CD4-positive, alpha-beta T cell treated with Interleukin-15 for 1 hour (primary cell): ENCODE measurements at places on chromosomes 12 and 14.

DNA sequence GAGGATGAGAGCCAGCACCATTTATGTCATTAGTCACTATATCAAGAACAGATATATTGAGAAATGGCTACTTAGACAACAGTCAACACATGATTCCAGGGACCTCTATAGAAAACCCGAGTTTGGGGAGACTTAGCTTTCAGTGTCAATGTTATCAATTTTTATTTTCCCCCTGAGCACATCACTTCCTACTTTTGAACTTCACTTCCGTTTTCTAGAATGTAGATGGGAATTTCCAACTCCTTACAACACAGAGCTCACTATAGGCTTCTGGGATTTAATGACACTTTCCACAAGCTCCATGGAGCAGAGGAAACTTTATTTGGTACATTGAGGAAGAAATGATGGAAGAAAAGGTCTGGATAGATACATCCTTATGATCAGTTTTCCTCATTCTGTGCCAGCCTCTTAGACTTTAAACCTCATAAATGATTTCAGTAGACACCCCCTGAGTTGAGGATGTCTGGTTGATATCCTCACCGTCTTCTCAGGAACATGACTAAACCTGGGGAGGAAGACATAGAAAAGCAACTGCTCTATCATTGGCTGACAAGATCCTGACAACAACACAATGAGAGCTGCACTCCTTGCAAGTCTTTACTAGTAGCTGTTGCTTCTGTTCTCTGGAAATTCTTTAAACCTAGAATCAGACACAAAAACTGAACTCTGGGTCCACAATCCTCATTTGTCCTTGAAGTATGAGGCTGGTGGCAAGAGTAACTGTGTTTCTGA lies 449.4 kb upstream of the OR4E1 start:
- no peak for DNase-seq

DNA sequence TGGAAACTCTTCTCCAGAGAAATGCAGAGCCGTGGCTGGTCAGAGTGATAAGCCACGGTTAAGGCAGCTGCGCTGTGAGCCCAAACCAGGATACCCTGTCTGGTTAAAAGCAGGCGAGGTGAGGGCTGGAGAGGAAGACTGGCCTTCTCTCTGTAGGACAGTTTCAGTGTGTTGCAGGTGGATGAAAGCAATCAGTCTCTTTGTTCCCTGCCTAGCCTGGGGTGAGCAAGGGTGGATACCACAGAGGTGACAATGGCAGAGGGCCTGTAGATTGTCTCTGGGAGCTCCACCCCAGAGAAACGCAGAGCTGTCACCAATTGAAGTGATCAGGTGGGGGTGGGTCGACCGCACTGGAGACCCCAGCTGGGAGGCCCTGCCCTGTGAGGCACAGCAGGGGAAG lies 621.9 kb downstream of the LRFN5 start:
- no peak for DNase-seq

DNA sequence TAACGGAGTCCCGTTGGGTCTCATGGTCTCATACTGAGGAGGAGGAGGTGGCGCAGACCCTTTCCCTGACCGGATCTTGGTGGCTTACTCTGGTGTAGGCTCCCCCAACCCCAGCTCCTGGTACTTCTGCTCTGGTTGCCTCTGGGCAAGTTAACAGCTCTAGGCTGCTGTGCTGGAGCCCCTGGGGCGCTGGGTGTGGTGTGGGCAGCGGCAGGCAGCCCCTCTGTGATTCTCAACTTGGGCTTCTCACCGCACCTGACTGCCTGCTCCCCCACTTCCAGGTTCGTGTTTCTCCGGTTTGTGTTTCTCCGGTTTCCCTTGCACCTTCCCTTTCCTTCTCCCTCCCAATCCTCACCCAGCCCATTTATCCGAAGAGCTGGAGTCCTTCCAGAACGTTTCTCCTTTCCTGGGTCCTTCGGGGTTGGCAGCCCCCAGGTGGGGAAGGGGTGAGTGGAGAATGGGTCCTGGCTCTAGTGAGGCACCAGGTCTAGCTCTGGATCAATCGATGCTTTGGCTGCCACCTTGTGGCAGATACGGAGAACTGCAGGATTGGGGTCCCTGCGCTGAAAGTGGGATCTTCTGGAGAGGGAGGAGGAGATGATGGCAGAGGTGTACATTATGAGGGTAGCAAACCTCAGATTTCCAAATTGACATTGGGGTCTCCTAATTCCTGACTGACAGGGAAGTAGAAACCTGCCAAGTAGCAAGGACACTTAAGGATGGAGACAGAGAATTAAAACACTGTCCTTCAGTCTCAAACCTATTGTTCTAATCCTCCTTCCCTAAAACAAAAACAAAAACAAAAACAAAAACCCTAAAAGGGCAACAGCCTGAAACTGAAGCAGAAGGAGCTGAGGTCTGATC lies 8.3 kb downstream of the CISTR start:
- peak; percentile 66 for DNase-seq

GRCh38 chr12:102172436-102172835 lies 25.2 kb downstream of the PMCH start:
- DNase-seq, result no peak

- no peak for DNase-seq
These were observed 296.4 kb downstream of the RPAP3 start for GRCh38 chr12:47409310-47409987.

DNA sequence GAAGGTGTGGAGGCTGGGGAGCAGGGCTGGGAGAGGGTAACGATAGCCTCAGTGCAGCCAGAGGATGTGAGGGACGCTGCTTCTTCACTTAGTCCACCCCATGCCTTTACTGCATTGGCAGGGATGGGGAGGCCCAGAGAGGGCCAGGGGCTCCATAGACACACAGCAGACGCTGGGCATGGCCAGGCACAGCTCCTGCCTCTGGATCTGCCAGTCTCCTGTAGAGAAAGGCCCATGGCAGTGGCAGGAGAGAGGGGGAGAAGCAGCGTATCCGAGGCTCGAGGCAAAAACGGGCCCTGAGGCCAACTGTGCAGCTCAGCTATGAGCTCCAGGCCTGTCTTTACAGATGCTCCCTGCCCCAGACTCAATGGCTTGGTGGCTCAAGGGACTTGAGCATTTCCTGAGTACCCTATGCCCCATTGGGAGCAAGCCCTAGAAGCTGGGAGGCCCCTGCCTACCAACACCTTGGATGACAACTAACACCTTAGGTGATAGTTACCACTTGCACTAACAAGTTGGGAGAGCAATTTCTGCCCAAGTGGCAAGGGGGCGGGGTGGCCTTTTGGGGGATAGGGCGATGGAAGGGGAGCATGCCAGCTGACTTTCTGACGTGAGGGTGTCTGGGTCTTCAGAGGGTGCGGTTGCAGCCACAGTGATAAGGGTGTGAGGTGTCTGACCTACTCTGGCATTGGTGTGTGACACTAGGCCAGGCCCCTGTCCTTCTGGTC lies 5.0 kb upstream of the LBHD2 start:
- no peak for DNase-seq

DNA sequence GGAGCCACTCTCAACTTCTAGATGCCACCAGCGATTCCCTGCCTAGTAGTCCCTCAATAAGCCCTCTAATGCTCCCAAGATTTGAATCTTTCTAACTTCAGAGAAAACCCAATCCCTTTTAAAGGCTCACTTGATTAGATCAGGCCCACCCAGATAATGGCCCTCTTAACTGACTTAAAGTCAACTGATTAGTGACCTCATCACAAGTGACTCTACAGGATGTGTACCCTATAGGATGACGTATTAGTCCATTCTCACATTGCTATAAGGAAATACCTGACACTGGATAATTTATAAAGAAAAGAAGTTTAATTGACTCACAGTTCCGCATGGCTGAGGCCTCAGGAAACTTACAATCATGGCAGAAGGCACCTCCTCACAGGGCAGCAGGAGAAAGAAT lies 49.1 kb downstream of the ANKS1B start:
- DNase-seq, result no peak

GRCh38 chr12:19242581-19242980 lies 113.0 kb downstream of the PLEKHA5 start:
- DNase-seq, result no peak

GRCh38 chr14:67719866-67720265 lies 18.2 kb downstream of the RDH12 start:
- DNase-seq, result no peak

DNA sequence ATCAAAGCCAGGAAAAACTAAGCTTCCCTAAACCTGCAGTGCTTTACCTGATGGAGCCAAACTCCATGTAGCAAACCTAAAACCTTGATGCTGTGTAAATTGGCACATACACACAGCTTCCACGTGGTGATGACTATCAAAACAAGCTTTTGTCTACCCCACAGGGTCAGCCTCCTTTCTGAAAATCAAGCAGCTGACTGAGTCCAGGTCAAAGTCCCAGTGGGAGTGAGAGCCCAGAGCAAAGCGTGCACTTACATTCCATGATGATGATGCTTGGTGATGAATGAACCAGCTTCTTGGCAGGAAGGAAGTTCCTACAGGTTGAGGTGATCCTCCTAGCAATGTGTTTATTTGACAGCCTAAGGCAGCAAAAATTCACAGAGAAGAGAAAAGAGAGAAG lies 630.0 kb upstream of the TBX3 start:
- DNase-seq, result no peak

- DNase-seq, result no peak
These were observed 73.9 kb upstream of the KRR1 start for GRCh38 chr12:75585330-75585729.

DNA sequence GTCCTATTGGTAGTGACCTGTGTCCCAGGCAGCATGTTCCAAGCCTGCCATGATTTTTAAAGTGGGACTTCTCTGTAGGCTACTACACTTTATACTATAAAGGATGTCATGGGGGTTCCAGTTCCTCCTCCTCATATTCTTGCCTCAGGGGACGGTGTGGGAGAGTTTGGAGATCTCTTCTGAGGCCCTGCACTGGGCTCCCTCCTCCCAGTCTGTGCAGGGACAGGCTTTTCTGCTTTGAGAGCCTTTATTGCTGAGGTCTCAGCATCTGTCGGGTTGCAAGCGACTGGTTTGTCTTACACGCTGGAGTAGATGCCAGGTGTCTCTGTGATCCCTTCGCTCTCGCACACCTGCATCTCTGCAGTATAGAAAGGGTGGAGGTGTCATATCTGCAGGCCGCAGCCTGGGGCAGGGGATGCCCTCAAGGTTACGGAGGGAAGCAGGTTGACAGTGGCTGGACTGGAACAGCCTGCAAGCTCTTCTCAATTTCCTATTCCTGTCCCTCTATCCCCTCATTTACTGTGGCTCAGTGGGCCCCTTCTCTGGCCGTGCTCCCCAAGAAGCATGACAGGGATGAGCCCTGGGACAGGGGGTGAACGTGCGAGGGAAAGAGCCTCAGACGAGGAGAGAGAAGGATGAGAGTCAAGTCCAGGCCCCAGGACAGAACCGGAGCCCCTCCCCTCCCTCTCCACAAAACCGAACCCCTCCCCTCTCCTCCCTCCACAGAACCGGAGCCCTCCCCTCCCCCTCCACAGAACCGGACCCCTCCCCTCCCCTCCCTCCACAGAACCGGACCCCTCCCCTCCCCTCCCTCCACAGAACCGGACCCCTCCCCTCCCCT lies 51.3 kb downstream of the SLC6A12 start:
- DNase-seq, result no peak

DNA sequence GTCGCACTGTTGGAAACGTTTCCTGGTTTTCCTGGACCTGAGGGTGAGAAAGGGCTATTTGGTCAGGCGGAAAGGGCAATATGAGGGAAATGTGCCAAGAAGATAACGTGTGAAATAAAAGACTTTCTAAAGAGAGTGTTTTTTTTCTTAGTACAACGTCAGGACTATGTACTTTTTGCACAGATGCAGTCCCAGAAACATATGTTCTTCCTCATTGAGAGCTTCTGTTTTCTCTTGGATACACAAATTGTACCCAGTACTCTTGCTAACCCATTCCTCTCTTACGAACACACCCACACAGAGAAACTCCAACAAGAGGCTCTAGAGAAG lies 669 bp upstream of the PKP2 start:
- no peak for DNase-seq

DNA sequence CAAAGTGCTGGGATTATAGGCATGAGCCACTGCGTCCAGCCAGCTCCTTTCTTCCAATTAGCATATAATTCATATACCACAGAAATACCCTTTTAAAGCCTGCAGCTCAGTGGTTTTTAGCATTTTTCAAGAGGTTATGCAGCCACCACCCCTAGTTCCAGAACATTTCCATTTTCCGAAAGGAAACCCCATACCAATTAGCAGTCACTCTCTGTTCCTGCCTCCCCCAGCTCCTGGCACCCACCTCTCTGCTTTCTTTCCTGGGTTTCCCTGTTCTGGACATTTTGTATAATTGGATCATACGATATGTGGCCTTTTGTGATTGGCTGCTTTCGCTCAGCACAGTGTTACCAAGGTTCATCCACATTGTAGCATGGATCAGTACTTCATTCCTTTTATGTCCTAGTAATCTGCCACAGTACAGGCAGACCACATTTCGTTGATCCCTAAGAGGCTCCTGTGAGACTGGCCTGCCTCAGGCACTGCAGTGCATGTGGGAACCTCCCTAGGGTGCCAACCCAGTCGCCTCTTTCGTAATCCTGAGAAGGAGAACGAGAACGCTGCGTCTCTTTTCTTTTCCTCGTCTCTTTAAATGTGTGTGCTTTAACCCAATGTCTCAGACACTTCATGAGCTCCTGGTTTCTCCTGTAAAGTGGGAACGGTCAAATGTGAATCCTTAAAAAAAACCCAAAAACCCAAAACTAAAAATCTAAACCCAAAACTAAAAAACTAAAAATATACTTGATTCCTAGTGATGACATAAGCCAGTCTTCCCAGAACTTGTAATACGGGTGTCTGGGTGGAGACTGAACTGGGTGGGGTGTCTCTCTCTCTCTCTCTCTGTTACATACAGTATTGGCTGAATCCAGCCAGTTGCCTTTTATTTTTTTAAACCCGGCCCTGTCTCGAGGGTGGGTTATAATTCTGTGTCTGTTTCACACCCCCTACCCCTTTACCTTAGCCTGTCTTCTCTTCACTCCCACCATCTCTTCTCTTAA lies 14.7 kb downstream of the AACS start:
- no peak for DNase-seq
